ENCODE measurements at places on chromosomes 7 and 10. TPM values are rescaled to one million over a fixed set of nuclear protein-coding genes. Genes with fewer than 3 reads are reported as not detected.

DNA sequence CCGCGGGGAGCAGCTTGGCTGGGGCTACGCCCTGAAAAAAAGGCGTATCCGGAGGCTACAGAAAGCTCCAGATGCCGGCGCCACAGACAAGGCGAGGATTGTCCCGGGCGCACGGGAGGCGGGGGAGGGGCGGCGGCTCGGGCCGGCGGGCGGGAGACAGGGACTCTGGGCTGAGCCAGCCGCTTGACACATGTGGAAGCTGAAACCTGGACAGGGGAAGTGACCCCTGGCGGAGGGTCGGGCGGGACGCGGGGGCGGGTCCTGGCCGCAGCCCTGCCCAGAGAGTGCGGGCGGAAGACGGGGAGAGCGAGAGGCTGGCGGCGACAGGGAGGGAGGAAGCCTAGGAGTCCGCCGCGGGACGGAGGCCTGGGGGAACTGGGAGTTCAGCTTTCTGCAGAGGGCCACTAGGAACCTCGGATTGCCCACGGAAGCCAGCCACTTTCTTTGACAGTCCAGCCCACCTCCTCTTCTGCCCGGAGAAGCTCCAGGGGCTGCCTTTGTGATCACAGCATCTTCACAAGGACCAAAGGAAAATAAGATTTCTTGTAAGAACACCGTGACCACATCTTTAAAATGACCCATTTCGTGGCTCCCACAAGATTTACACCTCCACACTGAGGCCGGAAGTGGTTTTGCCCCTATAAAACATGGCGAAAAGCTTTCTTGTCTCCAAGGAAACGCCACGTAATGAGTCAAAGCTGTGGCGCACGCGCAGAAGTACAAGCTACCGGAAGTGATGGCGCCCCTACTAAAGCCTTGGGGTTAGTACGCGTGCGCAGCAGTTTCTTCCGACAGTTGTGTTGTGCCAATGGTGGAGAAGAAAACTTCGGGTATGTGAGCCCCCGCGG lies at the start of the genes PLOD3 and ZNHIT1:
TSS of gene PLOD3 (minus strand) at position 194 of the 848 bp plus-strand sequence. CDS start 307 bp downstream, outside the sequence.
TSS of gene ZNHIT1 (plus strand) at position 778 of the 848 bp plus-strand sequence. CDS start at position 809, 31 bp downstream.
- peak; percentile 100 for DNase-seq
- peaks cover 3% of the 10 kb centered on the region for H3K36me3 ChIP-seq
- H3K4me3 ChIP-seq = peak within 1 kb of the TSS; percentile 90

GRCh38 chr10:47065903-47066302 lies 154.7 kb downstream of the PTPN20 start:
- no peak overlapping the region for H3K27ac ChIP-seq
- H3K4me3 ChIP-seq = no peak overlapping the region
- H3K36me3 ChIP-seq = no peaks in the 10 kb centered on the region

DNA sequence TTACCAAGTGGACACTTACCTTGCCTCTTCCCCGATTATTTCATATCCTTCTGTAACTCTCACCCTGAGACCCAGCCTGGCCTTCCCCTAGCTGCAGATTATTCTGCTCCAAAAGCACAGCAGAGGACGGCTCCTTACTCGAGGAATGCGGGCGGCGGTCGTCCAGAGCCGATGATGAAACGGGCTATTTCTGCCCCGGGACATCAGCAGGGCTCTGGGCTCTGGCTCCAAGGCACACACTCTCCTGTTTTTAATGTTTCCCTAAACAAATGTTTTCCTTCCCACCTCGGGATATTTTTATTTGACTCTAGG lies 343 bp upstream of the C10orf71 start:
- peak overlapping the region; percentile 95 for H3K27ac ChIP-seq
- H3K4me1 ChIP-seq = peaks cover 50% of the 10 kb centered on the region
- H3K36me3 ChIP-seq = no peaks in the 10 kb centered on the region
- H3K4me3 ChIP-seq = peak overlapping the region; percentile 10
- peak; percentile 81 for DNase-seq

GRCh38 chr7:77482015-77482414 lies 55.1 kb upstream of the PTPN12 start:
- no peaks in the 10 kb centered on the region for H3K36me3 ChIP-seq
- H3K4me3 ChIP-seq = no peak overlapping the region

- H3K36me3 ChIP-seq = no peaks in the 10 kb centered on the region
- no peak overlapping the region for H3K4me3 ChIP-seq
- no peaks in the 10 kb centered on the region for H3K4me1 ChIP-seq
- no peak overlapping the region for H3K27ac ChIP-seq
- H3K27me3 ChIP-seq = no peaks in the 10 kb centered on the region
- DNase-seq = peak; percentile 85
These were observed 64.4 kb downstream of the SUGCT start for GRCh38 chr7:40199076-40199802.

DNA sequence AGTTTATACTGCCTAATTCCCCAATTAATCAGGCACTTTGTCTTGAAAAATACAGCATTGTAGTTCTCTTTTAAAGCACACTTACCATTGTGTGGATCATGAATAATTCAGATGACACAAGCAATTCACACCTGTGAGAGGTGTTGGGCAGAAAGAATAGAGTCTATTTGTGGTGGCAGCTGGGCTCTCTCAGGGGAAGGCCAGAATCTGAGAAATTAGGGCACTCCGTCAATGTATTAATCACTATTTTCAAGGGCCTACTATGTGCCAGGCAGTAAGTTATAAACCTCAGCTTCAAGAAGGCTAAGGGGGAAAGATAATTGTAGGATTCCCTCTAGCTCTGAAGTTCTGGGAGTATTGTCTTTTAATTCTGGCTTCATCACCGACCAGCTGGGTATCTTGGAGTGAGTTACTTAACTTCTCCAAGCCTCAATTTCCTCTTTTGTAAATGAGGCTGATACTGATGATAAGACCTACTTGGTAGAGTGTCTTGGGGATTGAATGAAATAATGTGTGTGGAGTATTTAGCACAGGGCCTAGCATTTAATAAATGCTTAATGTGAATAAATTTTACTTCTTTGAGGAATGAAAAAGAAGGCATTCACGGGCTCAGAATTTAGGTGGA lies 2.5 kb downstream of the CHN2 start:
- no peak overlapping the region for H3K4me3 ChIP-seq
- no peaks in the 10 kb centered on the region for H3K36me3 ChIP-seq
- no peak for DNase-seq
- no peaks in the 10 kb centered on the region for H3K4me1 ChIP-seq
- no peak overlapping the region for H3K27ac ChIP-seq

DNA sequence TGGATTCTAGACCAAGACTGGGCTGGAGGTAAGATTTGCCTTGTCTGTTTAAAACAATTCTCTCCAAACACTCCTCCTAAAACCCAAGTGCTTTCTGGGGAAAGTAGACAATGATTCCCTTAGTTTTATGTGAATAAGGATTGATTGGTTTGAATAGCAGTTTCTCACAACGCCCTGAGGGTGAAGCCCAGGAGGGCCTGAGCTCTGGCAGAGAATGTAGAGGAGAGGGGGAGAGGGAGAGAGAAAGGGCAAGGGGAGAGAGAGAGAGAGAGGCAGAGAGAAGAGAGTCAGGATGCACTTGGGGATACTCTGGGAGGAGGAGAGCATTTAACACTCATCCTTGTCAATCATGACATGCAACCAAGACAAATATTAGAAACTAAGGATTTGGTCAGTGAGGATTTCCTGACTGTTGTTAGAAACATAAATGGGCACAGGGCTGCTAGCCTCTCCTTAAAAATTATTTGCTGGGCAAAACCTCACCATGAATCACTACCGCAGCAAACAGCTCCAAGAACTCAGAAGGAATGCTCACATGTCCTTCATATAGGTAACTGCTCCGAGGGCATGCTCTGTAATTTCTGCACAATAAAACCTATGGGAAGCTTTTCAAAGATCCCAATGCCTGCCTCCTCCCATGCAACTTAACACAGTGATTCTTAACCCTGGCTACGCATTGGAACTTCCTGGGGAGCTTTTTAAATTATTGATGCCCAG lies 55.2 kb upstream of the RAPGEF5 start:
- H3K36me3 ChIP-seq = no peaks in the 10 kb centered on the region
- H3K4me3 ChIP-seq = no peak overlapping the region
- no peak for DNase-seq
- H3K27me3 ChIP-seq = no peaks in the 10 kb centered on the region
- H3K4me1 ChIP-seq = no peaks in the 10 kb centered on the region

Gene ADRB1
- total RNA-seq = 0.69 TPM

Gene IFIT2
- total RNA-seq = not detected

Gene FAM221A
- 6.5 TPM for total RNA-seq

Gene ELOVL3
- not detected for total RNA-seq

Gene EXOSC1
- 38.3 TPM for total RNA-seq

Gene PCDH15
- total RNA-seq = 0.30 TPM

All from cardiac muscle cell (in vitro differentiated cells and primary cell).